ENCODE measurements at places on chromosomes 4 and X.

DNA sequence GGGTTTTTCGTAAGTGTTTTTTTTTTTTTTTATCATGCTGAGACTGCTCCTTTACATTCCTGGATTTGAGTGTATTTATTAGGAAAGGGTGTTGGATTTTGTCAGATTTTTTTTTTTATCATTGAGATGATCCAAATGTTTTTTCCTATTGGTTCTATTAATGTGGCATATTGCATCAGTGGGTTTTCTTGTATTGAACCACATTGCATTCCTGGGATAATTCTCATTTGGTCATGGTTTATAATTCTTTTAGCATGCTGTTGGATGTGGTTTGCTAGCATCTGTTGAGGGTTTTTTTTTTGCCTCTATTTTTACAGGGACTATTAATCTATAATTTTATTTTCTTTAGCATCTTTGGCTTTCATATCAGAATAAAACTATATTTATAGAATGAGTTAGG, 28.8 kb downstream of the COL4A5 start:
- DNase-seq: no peak

- DNase-seq: no peak
Observed at GRCh38 chr4:55032788-55033187, 92.6 kb downstream of the KDR start.

- DNase-seq: no peak
Observed at GRCh38 chr4:71290074-71290473, 48.7 kb upstream of the SLC4A4 start.

GRCh38 chrX:50668860-50669259, 145.1 kb downstream of the SHROOM4 start:
- DNase-seq: no peak

DNA sequence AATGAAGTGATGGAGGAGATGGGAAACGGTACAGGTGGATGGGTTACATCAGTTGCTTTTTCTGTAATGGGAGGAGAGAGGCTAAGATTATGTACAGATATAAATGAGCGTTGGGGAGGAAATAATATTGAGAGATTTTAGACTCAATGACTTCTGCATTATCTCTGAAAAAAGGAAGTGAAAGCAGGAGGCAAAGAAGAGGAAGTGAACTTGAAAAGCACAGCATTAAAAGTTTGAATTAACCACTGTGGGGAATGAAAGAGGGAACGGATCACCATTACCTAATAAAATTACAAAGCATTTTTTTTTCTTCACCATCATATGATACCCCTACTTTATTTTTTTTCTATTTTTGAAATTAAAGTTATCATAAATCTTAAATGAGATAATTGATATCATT, 1025.5 kb downstream of the RPA4 start:
- DNase-seq: no peak

GRCh38 chr4:178556796-178557195, 1114.6 kb upstream of the AGA start:
- no peak for DNase-seq
